ENCODE measurements at places on chromosomes 5 and 9.

DNA sequence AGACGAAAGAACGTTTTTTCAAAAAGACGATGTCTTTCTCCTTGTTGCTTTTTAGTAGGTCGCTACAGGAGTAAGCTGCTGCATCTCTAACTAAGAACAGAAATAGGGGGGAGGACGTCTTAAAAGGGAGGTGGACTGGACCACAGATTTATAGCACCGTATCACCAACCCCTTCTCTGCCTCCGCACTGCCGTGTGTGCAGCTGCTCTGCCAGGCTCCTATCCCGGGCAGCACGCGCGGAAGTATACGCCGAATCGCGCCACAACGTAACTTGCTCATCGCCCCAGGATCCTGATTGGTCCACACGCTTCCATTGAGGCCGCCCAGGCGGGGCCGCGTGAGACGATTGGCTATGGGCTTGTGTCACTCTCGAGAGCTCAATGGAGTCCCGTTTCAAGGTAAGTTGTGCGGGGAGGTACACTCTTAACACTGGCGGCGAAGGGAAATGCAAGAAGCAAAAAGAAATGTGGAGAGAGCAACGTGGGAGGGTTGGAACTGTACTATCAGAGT lies at the start of gene ELAVL2:
ELAVL2 (minus strand) TSS at position 121 of the 510 bp plus-strand sequence. CDS start 64,006 bp downstream, outside the sequence.
- peak; percentile 90 for DNase-seq

DNA sequence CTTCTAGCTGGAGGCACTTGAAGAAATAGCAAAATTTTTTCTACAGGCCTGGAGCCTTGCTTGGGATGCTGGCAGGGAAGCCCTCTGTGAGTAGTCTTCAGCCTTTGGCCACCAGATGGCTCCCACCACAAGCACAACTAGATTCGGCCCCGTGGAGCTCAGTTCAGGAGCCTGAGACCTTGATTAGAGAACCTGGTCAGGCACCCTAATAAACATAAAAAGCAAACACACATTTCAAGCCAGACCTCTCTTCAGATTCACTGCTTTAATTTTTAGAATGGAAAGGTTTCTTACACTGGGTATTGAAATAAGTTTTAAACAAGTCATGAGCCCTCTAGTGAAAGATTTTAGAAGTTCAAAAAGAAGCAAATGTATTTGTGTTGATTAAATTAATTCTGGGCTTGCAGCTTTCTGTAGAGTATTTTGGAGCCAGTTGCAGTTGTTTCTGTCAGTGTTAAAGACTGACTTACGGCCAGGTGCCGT lies 41.4 kb downstream of the GLRX start:
- DNase-seq, result peak; percentile 81

DNA sequence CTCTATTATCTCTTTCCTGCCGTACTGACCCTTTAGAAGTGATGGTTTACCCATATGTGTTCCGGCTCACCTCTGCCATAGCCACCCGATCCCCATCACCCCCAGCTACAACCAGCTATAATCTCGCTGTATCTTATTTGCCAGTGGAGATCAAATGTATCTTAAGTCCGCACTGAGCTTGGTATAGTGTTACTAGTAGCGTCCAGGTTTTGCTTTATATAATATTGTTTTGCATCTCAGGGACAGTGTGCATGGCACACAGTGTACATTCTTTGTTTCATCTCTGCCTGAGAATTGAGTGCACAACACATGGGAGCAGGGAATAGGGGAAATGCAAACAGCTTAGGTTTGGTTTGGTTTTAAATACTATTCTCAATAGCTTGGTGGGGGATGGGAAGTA lies 135.8 kb upstream of the SNX2 start:
- DNase-seq, result no peak

DNA sequence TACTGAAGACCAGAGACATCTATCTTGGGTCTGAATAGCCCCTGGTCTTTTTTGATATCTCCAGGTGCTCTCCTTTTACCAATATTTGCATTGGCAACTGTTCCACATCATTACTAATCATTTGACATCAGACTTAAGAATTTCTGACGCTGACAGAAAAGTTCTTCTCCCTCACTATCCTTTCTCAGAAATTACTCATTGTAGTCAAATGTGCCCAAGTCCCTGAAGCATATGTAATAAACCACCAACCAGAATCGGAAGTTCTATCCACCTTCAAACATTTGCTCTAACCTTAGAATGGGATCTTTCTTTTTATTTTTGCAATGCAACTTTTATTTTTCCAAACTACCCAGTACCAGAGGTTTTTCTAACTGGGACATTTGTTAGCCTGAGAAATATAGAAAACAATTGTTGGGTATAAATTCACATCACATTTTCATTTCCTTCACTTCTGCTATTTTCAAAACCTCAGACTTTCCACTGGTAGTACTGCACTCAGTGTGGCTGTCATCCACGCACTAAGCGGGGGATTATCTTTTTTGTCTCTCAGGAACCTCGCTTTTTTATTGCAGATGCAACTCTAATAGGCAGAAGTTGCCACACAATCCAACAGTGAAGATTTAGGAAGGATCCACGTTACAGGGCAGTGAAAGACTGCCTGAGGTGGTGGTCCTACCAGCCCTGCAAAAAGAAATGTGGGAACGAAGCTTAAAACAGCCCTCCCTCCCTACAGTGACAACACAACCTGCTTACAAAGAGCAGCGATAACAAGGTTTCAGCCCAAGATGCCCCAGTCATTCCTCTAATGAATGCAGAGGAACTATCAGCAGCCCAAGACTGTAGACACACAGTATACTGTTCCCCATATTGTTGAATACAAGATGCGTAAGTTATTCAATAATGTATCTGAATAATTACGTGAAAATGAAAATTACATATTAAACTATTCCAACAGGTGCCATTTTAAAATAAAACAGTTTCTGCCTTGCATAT lies 201.2 kb downstream of the EBF1 start:
- no peak for DNase-seq

DNA sequence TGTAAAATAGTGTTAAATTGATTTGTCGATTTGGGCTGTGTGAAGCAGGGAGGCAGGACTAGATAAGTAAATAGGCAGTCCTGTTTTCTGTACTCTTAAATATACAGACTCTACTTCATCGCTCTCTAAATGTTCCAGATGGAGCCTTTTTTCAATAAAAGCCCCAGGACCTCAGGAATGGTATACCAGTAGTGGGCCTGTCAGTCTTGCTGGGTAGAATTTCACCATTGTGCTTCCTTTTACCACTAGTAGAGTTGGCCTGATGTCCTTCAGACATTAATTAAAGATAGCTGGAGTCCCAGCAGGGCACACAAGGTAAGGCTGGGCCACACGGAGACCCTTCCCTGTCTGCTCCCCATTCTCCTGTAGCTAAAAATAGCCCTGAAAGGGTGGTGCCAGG lies 6.0 kb downstream of the SNX18 start:
- DNase-seq, result no peak

DNA sequence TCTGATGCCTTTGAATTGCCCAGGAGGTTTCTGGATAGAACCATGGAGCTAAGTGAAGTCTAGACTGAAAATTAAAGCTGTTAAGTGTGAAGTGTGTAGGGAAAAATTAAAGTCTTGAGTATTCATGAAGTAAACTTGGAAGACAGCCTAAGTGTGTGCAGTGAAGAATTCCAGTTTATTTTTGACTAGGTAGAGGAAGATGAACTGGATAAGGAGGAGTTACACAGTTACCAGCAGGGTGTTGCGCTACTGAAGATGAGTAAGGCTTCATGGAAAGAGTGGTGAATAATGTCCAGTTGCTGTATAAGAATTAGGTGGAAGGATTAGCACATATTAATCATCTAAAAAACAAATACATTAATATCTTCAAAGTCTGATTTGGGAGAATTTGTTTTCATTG lies 5.7 kb upstream of the CHD1 start:
- peak; percentile 71 for DNase-seq

DNA sequence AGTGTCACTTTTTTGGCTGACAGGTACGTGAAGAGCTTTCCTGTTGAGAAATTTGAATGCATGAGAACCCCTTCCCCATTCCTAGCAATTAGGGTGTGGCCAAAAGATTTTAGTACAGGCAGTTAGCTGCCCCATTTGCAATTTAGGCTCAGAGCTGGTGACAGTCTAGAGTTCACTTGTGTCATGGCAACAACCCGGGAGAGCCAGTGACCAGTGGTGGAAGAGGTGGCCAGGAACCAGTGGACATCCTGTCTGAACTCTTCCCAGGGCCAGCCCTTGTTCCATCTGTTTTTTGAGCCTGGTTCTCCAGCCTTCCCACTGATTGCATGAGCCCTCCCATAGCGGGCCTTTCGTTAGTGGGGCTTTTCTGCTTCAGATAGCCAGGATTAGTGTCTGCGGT lies 2.5 kb upstream of the NEUROG1 start:
- no peak for DNase-seq

DNA sequence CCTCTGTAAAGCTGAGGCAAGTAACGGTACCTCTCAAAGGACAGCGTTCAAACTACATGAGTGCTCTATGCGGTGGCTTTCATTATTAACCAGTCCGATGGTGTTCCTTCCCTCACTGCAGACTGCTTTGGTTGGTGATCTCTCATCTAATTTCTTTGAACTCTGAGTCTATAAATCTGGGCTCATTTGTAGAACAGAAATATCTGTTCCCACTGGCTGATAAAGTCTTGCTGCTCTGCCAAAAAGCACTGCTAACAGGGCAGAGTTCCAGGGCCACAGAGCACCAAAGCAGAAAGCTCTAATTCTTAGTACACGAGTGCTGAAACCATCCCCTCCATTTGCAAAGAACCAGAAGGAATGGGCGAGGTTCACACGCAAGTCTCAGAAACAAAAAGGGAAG lies 81.9 kb downstream of the MED27 start:
- peak; percentile 49 for DNase-seq

DNA sequence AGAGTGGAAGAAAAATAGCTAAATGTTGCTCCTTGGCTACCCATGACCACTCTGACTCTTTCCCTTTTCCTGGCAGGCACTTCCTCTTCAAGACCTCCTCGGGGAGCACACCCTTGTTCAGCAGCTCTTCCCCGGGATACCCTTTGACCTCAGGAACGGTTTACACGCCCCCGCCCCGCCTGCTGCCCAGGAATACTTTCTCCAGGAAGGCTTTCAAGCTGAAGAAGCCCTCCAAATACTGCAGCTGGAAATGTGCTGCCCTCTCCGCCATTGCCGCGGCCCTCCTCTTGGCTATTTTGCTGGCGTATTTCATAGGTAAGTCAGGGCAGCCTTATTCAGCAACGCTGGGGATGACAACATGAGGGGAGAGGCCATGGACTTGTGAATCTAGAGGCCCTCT lies 298.6 kb upstream of the WWC1 start:
- no peak for DNase-seq

DNA sequence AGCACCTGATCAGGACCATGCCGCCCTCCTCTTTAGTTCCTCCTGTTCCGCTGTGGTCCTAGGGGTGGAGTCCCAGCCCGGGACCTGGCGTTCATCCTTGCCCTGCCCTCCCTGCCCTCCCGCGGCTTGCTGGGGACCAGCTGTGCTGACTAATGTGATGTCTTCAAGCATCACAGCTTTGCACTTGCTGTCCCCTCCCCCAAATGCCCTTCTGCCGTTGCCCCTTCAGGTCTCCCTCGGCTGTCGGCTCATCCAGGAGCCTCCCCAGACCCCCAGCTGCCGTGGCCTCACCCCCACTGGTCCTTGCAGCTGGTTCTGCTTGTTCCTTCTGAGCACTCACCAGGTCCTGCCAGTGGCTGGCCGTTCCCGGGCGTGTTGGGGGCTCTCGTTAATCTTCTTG lies 19.9 kb downstream of the RXRA start:
- DNase-seq, result no peak

DNA sequence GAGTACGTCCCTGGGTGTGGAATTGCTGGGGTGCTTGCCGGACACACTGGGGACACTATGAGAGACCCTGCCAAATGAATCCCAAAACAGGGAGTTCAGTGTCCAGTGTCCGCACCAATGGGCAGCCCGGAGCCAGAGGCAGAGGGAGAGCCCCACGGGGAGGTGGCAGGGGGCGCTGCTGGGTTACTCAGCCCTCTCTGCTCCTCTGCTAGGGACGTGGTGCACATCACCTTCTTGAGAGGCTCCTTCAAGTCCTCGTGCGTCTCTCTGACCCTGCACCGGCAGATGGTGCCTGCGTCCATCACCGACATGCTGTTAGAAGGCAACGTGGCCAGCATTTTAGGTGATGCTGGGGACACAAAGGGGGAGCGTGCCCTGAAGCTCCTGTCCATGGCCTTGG lies 20.8 kb downstream of the STKLD1 start:
- DNase-seq, result peak; percentile 29

Data from amniotic epithelial cell (primary cell).